NCI-H524 treated with DMSO at 0.1 percent for 48 hours (cell line): ENCODE measurements at places on chromosomes 3 and 15.

- no peak for DNase-seq
These were observed 231.7 kb downstream of the ARPP21 start for GRCh38 chr3:35871009-35871408.

DNA sequence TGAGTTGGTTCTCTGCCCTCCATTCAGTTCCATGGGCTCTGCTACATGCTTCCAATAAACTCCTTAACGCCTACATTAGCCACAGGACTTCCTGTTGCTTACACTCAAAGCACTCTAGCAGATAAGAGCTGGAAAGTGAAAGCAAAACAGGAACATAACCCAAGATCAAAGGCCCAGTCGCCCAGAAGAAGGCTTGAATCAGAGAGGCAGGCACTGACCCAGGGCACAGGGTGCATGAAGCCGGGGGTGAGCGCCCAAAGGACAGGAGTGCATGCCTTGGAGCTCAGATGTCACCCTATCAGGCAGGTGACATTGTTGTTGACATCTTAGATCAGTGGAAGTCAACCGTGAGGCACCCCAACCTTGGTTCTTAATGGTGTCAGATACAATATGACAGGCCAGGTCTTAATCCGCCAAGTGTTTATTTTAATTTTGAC is 235.1 kb downstream of the UACA start:
- DNase-seq, result no peak

DNA sequence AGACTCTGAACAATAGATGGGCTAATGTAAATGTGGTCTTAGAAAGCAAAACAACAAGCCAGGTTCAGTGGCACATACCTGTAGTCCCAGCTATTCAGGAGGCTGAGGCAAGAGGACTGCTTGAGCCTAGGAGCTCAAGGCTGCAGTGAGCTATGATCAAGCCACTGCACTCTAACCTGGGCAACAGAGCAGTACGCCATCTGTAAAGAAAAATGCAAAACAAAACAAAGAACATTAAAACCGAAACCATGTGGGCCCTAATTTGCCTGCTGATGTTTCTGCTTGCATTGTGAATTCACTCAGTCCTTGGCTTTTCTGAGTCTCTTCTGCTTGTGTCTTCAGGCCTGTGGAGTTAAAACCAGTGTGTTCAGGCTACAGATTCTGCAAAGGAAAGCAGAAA is 56.7 kb downstream of the CCNL1 start:
- no peak for DNase-seq

DNA sequence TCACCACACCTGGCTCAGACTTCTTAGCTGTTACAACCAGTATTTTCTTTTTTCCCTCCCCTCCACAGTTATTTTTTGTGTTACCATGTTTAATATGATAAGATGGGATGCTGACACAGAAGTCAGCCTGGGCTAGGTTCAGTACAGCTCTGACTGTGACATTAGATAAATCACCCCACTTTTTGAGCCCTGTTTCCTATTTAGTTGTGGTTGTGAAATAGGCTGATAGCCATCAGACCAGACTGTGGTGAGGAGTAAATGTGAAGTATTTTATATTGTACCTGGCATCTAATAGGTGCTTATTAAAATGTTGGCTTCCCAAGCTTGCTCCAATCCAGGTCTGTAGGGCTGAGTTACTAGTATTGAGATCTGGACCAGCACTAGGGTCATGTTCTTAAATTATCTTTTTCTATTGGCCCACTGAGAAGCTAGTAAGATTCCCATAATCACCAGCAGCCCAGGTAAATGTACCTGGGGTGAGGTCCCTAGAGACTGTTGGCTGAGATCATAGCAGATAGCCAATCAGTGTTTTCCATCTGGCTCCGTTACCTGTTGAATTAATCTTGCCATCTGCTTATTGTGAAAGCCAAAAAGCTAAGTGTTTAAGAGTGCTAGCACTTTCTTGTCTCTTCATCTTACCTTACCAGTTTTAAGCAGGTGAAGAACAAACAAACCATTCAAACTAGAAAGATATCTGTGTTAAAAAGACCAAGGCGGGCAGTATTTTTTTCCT is 61.0 kb downstream of the CCK start:
- DNase-seq, result no peak

DNA sequence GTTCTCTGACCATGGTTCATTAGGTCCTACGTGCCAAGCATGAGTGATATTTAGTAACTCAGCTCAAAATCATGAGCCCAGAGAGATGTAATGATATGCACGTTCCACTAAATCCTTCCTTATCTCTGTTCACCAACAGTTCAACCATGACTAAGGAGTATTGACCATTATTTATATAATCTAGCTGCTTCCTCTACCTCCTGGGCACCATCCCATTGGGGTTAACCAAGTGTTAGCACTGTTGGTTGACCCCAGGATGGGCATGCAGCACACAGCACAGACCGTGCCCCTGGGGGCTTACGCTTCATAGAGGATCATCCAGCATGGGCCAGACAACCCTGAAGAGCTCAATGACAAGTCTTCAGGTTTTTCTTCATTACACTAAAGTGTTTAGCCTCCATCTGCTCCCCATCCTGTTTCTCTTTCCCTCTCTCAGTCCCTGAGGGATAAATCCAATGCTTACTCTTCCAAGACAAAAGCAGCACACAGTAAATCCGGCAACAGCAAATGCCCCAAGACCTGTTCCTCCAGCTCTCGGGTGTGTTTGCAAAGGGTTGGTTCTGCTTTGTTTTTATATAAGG is 10.4 kb downstream of the FAM174B start:
- peak; percentile 94 for DNase-seq

DNA sequence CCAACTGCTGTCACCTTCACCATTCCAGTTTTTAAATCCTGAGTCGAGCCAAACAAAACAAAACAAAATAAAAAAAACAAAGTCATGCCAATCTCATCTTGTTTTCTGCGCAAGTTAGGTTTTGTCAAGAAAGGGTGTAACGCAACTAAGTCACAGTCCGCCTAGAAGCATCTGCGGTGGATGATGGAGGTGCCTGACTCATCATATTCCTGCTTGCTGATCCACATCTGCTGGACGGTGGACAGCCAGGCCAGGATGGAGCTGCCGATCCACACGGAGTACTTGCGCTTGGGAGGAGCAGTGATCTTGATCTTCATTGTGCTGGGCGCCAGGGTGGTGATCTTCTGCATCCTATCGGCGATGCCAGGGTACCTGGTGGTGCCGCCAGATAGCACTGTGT is 162.1 kb downstream of the WDR76 start:
- no peak for DNase-seq

- no peak for DNase-seq
These were observed 92.5 kb downstream of the ADAMTS9 start for GRCh38 chr3:64595253-64595694.

DNA sequence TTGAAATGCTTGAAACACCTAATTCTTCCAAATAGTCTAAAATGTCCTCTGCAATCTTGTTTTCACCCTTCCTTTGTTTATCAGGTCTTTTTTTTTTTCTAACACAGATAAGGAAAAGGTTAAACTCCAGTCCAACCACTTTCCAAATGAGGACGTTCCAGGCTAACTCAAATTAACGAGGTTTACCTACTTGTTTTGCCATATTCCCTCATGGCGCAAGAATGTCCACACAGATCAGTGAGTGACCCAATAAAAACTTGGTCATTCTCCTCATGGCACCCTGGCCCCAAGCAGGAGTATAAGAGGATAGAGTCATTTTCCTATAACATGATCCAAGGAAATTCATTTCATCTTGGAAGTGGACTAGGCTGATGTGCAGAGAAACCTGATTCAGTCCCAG is 6.6 kb upstream of the LIPC start:
- no peak for DNase-seq

- no peak for DNase-seq
These were observed at the start of gene HTR3E for GRCh38 chr3:184096811-184097383. HTR3E (plus strand) TSS chr3:184097064; CDS start chr3:184097530, 466 bp downstream.

- DNase-seq, result no peak
These were observed 190.2 kb downstream of the NR1D2 start for GRCh38 chr3:24135280-24135679.

- no peak for DNase-seq
These were observed 512.6 kb upstream of the NAALADL2 start for GRCh38 chr3:174346571-174346970.

GRCh38 chr3:112811917-112812660 is 34.6 kb downstream of the CD200R1L start:
- DNase-seq, result no peak

DNA sequence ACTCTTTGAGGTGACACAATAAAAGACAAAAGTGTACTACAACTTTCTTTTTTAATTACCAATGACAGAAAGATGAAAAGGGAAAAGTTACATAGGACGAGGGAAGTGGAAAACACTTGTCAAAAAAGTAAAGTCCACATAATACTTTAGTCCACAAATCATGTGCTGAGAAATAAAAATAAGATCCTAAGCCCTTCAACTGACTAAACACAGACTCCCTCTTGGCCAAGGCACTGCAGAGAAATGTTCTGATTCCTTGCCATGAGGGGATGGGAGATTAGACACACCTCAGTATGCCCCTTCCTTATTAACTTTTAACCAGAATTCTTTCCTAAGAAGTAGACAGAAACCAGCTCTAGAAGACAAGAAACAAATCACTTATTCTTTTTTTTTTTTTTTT is 59.5 kb upstream of the TGFBR2 start:
- no peak for DNase-seq

DNA sequence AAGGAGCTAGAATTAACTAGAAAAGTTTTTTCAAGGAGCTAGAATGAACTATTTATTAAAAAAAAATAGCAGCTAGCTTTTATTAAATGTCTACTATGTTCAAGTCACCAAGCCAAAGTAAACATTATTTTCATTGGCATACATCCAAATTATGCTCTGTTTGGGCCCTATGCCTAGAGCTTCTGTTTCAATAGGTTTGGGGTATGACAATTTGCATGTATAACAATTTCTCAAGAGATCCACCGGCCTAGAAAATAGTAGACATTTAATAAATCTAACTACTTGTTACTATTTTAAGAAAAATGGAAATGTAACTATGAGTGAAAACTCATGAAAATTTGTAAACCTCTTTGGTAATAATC is 8.0 kb downstream of the GABRR3 start:
- no peak for DNase-seq

- no peak for DNase-seq
These were observed 302.0 kb downstream of the DIPK2A start for GRCh38 chr3:144273601-144274000.

GRCh38 chr15:85963262-85963760 is 116.4 kb upstream of the AGBL1 start:
- DNase-seq, result no peak

- DNase-seq, result no peak
These were observed 332.3 kb downstream of the SHQ1 start for GRCh38 chr3:72515941-72516340.

GRCh38 chr15:45866616-45867015 is 231.8 kb downstream of the SQOR start:
- DNase-seq, result no peak

- DNase-seq, result no peak
These were observed 37.6 kb downstream of the SLCO3A1 start for GRCh38 chr15:91891101-91891500.

GRCh38 chr3:154125378-154126030 is 4.3 kb downstream of the ARHGEF26 start:
- DNase-seq, result no peak

GRCh38 chr3:10000686-10001085 is 14.0 kb upstream of the EMC3 start:
- no peak for DNase-seq

GRCh38 chr3:67517781-67518180 is 136.6 kb downstream of the SUCLG2 start:
- DNase-seq, result no peak

DNA sequence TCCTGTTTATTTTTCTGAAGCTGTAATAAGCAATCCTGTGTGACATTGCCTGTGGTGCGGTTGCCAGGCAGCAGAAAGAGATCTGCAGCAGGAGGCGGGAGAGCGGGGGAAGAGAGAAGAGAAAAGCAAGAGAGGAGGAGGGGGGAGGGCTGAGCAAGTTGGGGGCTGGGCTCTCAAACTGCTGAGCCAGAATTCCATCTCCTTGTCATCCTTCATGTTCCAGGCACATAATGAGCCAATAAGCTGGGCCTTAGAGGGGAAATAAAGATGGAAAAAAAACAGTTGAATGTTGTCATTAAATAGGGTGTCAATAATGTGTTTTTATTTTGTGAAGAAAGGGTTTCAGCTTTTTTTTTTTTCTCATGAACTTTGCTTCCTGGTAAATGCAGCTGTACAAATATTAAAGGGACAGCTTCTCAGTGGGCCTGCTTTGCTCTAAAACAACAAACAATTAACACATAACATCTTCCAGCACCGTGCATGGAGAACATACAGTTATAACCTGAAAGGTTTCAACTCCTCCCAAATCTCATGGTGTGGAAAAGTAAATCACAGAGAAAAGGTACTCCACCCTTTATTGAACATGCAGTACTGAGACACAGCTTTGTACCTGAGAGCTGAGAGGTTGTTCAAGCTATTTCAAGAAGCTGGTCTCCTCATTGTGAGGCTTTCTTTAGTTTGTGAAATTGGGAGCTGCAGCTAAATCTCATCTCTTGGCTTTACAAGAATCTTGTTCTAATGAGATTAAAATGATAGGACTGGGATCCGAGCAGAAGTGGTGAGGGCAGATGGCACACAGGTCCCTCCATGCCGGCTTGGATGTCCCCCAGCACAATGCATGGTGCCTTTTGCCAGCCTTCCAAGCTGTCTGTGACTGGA is 451.1 kb upstream of the KCNMB2 start:
- DNase-seq, result peak; percentile 87

DNA sequence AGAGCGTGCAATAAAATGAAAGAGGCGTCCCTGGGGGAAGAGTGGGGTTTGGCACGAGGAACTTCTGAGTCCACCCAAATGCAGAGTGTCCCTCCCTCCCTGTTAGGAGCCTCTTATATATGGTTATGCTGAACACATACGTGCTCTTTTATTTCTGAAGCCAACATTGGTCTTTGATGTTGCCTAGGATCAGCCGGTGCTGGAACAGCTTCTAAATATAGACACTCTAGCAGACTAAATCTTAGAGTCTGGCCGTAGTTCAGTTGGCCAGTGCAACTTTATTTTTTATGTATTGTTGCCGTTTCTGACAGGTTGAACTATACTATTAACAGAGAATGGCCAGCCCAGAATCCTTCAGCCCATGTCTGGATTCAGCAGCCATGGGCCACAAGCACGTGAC is 128.7 kb downstream of the GHSR start:
- DNase-seq, result no peak

DNA sequence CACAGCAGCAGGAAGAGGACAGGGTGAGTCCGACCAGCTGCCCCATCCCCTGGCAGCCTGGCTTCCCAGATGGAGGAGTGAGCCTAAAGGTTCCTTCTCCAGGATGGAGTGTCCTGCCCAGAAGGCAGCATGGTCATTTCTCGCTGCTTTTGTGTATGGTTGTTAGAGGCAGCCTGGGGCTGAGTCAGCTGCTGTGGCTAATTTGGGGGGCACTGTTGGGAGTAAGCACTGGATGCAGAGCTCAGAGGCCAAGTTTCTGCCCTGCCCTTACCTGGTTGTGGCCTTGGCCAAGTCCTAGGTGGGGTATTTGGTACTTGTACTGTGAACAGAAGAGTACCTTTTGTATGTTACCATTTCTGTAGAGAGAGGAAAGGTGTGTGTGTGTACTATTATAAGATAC is 78.6 kb downstream of the ADAMTS7 start:
- DNase-seq, result no peak

DNA sequence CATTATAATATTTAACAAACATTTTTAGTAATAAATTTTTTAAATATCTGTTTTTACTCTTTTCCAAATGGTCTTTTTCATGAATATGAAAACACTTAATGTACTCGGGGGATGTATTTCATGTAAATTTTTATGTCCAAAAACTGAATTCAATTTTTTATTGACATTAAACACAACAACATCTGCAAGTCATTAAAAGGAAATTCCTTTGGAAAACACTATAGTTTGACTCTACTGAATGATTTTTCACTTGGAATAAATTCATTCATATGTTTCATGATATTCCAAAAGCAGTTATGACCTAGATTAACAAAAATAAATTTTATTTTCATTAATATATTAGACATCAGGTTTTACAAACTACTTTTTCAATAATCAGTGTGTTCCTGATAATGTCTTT is 239.8 kb upstream of the AGTR1 start:
- no peak for DNase-seq
